Stimulated activated CD4-positive, alpha-beta T cell treated with anti-CD3 and anti-CD28 coated beads, Interleukin-4, amount 100 ng/mL, for 1 hour (primary cell): ENCODE measurements at places on chromosomes 16 and 17.

- DNase-seq, result peak; percentile 39
Measured at GRCh38 chr16:87608400-87608985, 6.2 kb downstream of the JPH3 start.

DNA sequence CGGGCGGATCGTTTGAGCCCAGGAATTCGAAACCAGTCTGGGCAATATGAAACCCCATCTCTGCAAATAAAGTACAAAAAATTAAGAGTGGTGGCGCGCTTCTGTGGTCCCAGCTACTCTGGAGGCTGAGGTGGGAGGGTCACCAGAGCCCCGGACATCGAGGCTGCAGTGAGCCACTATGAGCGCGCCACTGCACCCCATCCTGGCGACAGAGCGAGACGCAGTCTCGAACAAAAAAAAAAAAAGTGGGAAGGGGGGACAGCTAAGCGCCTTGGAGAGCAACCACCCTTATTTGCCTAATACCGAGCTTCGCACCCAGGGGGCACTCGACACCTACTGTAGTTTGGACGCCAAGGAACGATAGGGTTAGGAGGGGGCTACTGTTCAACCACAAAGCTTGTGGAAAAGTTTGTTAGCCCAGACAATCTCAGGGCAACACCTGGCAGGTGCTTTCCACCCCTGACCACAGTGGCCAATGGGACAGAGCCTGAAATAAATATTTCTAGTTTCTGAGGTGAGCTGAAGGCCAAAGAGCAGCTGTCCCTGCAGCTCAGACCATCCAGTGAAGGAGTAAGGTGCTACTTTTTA lies 847 bp upstream of the PSMC3IP start:
- peak; percentile 78 for DNase-seq

- DNase-seq, result no peak
Measured at GRCh38 chr17:58706351-58707140, 14.1 kb downstream of the RAD51C start.

DNA sequence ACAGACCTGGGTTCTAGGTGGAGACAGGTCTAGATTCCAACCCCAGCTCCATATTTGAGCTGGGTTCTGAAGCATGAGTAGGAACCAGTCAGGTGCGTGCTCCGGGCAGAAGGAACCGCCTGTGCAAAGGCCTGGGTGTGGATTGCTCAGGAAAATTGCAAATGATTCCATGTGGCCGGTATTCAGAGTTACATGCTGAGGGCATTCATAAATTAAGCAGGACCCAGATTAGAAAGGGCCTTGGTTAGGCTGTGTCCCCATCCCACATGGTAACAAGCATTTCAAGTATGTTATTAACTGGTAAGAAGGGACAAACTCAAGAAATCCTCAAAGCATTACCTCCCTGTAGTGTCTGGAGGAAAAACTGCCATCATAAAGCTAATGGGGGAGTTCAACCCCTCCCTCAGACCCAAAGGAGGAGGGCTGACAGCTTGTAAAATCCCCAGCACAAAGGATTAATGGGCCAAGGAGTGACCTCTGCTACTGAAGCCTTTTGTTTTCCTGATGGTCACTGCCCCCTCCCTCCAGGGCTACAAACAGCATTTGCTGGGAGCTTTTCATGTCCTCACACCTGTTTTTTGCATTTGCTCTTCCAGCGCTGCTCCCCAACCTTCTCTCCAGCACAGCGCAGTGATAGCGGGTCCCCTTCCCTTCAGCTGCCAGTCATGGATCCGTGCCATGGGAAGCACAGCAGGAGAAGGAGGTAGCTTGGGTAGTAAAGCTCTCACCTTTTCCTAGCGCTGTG lies 218.0 kb downstream of the C16orf95 start:
- no peak for DNase-seq

GRCh38 chr16:25157271-25157875 lies 45.8 kb downstream of the LCMT1 start:
- no peak for DNase-seq

DNA sequence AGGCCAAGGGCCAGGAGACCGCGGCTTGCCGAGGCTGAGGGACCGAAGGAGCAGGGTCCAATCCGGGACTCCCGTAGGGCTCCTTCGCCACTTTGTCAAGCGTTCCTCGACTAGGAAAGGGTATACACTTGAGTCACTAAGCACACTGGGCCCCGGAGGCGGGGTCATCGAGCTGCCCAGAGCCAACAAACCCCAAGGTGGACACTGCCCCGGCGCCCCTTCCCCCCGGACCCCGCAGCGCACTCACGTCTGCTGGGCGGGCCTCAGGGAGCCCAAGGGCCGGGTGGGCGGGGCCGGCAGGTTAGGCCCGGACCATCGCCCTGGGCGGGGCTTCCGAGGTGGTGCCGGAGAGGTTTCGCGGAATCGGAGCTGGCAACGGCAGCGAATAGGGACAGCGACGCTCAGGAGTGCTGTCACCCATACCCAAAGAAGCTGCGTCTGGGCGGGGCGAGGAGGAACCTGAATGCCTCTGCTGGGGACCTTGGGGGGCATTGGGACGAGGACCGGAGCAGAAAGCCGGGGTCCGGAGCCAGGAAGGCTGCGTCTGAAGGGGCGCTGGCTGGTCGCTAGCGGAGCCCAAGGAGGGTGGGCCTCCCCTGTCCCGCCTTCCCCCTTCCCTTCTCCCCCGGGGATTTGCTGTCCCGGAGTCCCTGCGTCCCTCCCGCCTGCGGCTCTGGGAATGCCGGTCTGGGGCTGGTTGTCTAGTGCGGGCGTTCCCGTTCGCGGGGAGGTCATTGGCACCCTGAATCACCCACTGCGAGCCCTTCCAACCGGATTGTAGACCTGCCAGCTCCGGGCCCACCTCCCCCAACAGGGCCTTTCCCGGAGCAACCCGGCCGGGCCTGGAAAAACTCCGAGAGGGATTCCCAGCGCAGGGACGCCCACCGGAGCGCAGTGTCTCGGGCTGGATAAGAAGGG lies 118.2 kb upstream of the SMURF2 start:
- DNase-seq, result peak; percentile 76

- DNase-seq, result no peak
Measured at GRCh38 chr16:50153596-50154419, 702 bp downstream of the TENT4B start.

DNA sequence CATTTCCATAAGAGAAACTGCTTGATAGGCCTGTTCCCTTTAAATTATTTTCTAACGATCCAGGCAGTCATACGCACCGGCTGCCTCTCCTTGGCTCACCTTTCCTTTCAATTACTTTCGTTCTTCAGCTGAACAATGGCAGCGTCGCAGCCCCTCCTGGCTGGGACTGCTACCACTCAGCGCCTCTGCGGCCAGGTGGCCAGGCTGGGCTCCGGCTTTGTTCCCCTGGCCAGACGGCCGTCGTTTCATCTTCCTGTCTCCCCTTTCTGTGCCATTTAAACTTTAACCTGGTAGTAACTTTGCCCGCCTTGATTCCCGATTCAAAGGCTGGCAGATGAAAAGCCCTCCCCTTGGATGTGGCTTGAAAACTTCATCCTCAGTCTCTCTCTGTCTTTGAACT lies 79.0 kb downstream of the C16orf78 start:
- no peak for DNase-seq

GRCh38 chr16:56506941-56507340 lies 12.9 kb downstream of the BBS2 start:
- no peak for DNase-seq

GRCh38 chr16:64094992-64095634 lies 1026.8 kb downstream of the CDH11 start:
- DNase-seq, result no peak

- no peak for DNase-seq
Measured at GRCh38 chr16:11546608-11547061, 40.1 kb downstream of the LITAF start.
